Stimulated activated CD4-positive, alpha-beta T cell treated with anti-CD3 and anti-CD28 coated beads, Interleukin-12 subunit alpha, Interleukin-12 subunit beta, amount 100 ng/mL, for 48 hours (primary cell): ENCODE measurements at places on chromosomes 16 and 17.
A peak's percentile ranks its signal among the peaks of the same experiment; 100 is the strongest.

DNA sequence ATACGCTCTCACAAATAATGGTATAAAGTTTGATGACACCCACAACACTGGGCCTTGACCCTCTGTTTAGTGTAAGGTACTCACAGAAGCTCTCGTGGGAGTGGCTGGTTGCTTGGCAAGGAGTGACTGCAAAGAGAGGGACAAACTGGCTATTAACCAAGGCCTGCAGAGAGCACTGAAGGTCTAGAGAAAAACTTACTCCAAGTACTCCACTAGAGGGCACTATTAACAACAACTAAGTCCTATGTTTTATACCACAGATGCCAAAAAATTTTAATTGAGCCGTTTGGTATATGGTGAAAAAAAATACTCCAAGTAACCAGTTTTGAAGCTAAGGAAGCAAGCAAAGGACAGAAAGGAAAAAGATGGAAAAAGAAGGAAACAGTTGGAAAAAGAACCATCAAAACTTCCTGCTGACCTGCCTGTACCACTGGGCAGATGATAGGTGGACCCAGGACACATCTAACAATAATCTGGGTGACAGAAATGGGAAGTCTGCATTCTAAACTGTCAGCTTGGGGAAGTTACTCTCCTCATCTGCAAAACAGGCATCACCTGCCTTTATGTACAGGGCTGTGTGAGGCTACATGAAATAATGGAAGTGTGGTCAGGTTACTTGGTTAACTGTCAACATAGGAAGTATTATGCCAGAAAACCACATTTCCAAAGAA lies 23.2 kb downstream of the DYNC1LI2 start:
- DNase-seq, result no peak

GRCh38 chr17:67315865-67316264 lies 50.5 kb downstream of the PSMD12 start:
- no peak for DNase-seq

DNA sequence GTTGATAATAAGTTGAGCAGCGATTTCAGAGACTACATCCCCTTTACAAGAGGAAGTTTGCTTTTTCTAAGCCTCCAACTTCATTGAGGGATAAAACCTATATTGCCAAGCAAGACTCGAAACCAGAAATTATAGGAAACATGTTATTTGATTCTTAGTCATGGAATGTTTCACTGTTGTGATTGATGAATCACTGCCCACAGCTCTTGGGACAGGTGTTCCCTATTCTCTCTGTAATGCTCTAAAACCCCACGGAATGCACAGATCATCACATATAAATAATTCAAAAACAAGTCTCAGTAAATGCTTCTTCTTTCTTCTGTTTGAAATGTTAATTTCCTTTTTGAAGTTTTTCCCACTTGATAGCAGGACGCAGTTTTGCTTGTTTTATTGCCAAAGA lies 809.5 kb upstream of the GOT2 start:
- no peak for DNase-seq

GRCh38 chr16:80028581-80029380 lies 428.2 kb upstream of the MAF start:
- DNase-seq, result no peak

DNA sequence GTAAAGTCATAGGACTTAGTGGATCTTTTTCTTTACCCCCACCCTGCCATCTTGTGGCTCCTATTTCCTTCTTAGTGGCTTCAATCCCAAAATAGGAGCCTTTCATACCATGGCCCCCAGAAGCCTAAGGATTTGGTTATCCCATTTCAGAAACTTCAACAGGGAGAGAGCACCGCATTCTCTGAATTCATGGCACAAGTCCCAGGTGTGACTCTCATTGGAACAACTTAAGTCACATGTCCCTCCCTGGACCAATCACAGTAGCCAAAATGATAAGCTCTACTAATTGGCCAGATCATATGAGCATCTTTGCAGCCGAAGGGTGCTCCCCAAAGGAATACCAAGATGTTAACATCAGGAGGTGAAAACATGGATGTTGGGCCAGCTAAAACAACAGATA lies 43.2 kb downstream of the AXIN2 start:
- DNase-seq, result no peak

GRCh38 chr16:86680162-86680561 lies 101.8 kb downstream of the FOXL1 start:
- DNase-seq, result no peak

GRCh38 chr16:49464877-49465504 lies 91.4 kb downstream of the C16orf78 start:
- no peak for DNase-seq

GRCh38 chr16:69302301-69302700 lies 8.8 kb upstream of the VPS4A start:
- no peak for DNase-seq

- DNase-seq, result peak; percentile 40
These were observed 291.6 kb upstream of the TNRC6C start for GRCh38 chr17:77666881-77667395.

DNA sequence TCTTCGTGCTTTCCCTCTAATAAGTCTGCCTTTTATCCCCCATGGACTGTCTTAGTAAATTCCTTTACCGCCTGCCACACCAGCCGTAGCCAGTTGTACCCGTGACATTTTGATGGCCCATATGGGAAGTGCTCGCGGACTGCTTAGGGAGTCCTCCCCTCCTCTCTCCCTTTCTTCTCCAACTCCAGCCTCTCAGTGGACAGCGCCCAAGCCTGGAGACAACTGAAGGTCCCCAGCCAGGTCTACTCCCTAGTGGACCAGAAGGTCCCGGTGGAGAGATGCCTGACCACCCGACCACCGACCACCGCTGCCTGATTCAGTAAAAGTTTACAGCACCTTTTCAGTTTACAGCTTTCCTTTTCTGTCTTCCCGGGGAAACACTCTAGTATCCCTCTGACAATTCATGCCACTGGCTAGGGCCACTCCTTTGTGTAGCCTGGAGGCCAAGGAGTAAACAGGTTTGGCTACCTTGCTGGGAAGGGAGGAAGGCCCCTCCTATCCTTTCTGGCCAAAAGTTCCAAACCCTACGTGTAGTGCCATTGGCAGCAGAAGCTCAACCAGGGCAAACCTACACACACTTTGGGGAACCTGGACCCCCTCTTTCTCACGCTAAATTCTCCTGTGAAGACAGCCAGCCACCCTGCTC lies 18.0 kb downstream of the CTRB2 start:
- no peak for DNase-seq

DNA sequence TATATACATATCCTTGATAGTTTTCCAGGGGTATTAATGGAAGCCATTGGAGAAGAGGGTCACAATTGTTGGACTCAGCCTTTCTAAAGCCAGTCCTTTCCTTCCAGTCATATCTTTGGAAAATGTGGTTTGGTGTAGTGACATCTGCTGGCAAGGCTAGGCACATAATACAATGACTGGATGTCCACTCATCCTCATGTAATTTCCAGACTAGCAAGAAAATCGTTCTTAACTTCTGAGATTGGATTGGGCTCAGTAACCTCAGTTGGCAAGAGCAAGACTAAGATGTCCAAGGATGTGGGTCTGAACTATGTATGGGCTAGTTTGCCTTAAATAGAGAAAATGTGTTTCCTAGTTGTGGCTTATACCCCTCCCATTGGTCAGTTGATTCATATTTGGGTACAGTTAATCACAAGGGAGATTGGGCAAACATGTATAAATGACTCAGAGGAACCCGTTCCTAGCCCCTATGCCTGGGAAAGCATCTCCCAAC lies 8.7 kb upstream of the KAT7 start:
- DNase-seq, result no peak

DNA sequence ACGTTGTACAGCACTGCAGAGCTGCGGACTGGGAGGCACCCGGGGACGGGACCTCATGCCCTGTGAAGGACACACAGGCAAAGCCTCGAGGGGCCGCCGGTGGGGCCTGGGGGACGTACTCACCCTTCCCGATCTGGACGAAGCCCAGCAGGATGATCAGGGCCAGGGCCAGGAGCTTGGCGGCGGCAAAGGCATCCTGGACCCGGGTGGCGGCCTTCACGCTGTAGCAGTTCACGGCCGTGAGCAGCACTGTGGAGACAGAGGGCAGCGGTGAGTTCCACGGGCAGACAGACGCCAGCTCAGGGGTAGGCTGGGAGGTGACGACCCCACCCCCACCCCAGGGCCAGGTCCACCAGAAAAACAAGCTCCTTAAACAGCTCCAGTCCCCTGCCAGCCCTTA lies 17.7 kb downstream of the SLC7A5 start:
- DNase-seq, result no peak

GRCh38 chr16:49836668-49837067 lies 19.2 kb downstream of the ZNF423 start:
- no peak for DNase-seq

GRCh38 chr16:69364088-69364487 lies 12.5 kb upstream of the TMED6 start:
- DNase-seq, result no peak
